ENCODE measurements at places on chromosomes 7 and 10. TPM values are rescaled to one million over a fixed set of nuclear protein-coding genes. Genes with fewer than 3 reads are reported as not detected.

Gene FBXL13
- 0.48 TPM for total RNA-seq

DNA sequence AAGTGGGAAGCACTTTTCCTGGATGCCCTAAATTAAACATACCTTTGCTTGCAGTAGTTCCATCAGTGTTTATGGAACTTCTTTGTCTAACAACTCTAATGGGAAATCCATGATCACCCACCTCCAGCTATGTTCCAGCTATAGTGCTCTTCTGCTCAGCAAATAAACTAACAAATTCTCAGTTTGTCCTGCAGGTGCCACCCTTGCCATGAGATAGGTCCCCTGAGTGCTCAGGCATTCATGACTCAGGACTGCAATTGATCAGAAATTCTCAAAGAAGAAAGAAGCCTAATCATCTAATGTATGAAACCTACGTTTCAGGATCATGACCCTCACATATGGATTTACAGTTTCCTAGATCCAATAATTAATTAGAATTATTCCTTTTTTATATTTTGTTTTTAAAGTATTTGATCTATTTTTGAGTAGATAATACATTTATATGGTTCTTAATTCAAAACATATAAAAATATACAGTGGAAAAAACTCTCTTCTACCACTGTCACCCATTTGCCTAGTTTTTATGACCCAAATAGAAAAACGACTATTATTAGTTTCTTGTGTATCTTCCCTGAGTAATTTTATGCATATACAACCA lies 48.7 kb upstream of the DYNC1I1 start:
- peak; percentile 75 for DNase-seq

Gene CTAGE15
- total RNA-seq: 0.51 TPM

- DNase-seq: no peak
Measured at GRCh38 chr10:42150428-42151061, 487.8 kb downstream of the ZNF33B start.

DNA sequence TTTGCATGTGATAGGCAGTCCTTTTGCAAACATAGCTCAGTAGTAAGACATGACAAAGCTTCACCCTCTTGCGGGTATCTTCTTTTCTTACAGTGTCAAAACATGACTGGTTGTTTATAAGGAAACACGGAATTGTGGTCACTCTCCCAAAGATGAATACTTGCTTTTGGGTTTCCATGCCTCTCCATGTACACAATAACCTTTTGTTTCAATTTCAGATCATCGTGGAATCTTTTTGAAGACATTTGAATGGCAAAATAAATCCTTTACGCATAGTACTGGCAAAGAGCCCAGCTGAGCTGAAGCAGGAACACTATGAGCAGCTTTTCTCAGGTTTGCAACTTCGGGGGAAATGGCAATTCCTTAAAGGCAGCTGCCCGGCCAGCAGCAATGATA lies 156.8 kb upstream of the FRMD4A start:
- DNase-seq: no peak

DNA sequence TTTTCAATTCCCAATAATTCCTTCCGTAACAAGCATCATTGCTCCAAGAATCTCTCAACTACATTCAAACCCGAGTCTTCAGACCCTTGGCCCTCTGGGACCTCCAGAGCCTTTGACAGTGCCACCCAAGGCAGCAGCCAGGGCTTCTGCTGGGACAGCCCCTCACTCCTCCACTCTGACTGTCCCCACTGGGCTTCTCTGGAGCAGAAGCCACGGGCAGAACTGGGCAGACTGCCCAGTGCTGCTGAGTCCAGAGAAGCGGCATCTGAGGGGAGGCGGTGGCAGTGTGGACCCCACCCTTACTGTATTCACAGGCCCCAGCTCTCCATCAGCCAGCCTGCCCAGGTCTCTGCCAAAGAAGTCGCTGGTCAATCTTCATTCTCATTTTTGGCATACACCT lies 8.8 kb downstream of the CYREN start:
- DNase-seq: no peak

DNA sequence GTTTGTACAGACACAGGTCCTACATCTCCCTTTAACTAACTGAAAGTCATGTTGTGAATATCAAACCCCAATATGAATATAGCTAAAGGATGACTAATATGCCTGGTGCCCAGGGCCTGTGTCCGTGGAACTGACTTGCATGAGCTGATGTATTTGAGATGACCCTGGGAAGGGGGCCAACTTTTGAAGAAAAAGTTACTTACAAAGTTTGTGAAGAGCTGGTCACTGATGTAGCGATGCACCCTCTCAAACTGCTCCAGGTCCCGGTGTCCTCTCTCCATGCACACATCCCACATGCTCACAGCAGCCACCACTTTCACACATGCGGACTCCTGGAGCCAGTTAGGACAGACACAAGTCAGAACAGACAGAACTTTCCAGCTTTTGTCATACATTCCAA lies 106.2 kb downstream of the ABCC2 start:
- no peak for DNase-seq
